Stimulated activated CD4-positive, alpha-beta T cell treated with anti-CD3 and anti-CD28 coated beads, Interleukin-15, amount 100 ng/mL, for 1 hour (primary cell): ENCODE measurements at places on chromosomes 6 and 20.

DNA sequence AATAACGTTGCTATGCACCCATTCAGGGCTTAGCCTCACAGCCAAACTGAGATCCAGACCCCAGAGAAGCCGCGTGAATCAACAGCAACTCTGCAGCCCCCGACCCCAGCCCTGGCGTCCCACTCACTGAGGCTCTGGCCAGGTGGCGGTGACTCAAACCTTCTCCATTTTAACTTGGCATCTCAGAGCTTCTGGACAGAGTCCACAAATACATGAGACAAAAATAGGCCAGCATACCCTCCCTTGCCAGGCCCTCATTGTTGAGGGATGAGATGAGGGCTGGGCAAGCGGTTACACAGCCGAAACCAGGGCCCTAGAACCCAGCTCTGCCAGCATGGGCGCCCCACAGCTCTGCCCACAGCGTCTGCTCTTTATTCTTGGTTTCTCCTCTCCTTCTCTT, 118.4 kb downstream of the MYLK4 start:
- no peak for DNase-seq

GRCh38 chr6:129708496-129709195, 1.3 kb downstream of the ARHGAP18 start:
- no peak for DNase-seq

- no peak for DNase-seq
Observed at GRCh38 chr20:50504231-50504823, 5.9 kb upstream of the PTPN1 start.

DNA sequence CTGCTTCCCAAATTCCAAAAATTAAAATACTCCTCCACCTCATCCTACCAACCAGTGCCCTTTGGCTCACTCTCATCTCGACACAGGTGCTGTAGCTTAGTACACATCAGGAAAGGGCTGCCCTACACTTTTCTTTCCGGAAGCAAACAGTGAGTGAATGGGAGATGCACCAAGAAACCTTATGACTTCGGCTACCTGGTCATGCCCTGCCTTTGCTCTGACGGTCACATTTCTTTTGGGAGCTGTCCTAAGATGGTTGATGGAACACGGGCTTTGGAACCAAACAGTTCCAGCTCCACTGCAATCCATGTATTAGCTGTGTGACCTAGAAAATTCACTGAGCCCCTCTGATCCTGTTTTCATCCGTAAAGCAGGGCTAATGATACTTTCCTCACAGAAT, 92.7 kb upstream of the ASF1A start:
- no peak for DNase-seq

GRCh38 chr6:68697394-68697793, 62.3 kb downstream of the ADGRB3 start:
- DNase-seq, result no peak

- no peak for DNase-seq
Observed at GRCh38 chr6:47132724-47133123, 90.6 kb upstream of the ADGRF1 start.

DNA sequence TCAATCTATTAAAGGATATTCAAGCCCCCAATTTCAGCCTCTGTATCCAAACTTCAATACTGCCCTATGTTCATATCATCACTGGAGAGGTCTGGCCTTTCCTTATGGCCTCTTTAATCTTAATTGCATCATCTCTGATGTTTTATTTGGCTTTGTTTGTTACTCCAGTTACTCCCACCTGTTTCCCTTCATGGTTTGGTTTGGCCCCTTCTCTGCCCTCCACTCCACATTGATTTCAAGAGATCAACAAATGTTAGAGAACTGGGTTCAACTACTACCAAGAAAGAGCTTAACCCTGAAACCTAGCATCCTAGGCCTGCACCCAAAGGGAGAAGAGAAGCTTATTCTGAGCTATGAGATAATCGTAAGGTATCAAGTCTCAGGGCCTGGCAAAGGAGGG, 221.6 kb downstream of the LAMA2 start:
- no peak for DNase-seq

- no peak for DNase-seq
Observed at GRCh38 chr6:151408858-151409257, 17.5 kb upstream of the ZBTB2 start.

DNA sequence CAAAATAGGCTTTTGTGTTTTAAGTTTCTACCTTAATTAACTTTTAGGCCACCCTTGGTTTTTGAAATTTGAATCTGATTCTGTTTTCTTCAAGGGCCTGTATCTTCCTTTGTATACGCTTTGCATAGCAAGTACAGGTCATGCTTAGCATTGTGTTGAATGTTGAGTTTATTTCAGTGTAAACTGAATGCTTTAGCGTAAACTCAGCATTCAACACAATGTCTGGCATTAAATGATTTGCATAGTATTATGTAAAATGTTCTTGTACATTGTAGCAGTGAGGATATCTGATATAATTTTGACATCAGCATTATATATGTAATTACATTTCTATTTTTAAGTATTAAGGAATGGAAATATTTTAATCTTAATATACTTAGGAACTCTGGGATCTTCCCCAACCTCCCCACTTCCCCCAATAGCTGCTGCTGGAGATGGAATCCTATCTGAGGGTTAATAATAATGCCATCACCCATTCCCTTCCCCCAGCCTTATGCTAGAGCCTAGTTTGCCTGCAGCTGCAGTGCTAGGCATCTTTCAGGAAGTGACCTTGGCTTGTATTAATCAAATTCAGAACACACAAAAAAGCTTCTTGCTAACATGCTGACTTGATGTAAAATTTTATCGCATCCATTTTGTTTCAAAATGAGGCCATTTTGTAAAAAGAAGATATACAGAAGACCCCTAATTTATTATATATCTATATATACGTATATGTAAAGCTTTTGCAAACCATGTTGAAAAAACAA, 73.1 kb downstream of the NCOA3 start:
- no peak for DNase-seq

GRCh38 chr6:14269436-14269835, 151.9 kb downstream of the CD83 start:
- DNase-seq, result no peak

- no peak for DNase-seq
Observed at GRCh38 chr6:26094036-26094435, 6.8 kb downstream of the HFE start.

DNA sequence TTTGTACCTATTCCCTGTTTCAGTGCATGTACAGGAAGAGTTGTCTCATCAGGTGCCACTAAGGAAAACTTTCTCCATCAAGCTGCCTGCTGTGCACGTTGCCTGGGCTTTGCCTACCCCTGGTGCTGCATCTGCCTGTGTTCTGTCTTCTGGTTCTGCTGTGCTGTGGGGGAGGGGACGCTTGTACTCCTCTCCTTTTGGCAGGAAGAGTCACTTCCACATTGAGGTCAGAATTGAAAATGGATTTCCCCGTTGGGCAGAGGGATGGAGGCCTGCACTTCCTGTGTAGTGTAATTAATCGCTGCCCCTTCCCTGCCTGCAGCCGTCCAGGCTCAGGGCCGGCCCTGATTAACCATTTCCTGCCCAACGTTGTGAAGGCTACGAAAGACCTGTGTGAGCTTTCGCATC, 153.3 kb downstream of the SCML4 start:
- no peak for DNase-seq

GRCh38 chr6:150491131-150491810, 108.4 kb upstream of the PLEKHG1 start:
- no peak for DNase-seq

GRCh38 chr6:43853066-43853650, 83.1 kb downstream of the VEGFA start:
- no peak for DNase-seq

DNA sequence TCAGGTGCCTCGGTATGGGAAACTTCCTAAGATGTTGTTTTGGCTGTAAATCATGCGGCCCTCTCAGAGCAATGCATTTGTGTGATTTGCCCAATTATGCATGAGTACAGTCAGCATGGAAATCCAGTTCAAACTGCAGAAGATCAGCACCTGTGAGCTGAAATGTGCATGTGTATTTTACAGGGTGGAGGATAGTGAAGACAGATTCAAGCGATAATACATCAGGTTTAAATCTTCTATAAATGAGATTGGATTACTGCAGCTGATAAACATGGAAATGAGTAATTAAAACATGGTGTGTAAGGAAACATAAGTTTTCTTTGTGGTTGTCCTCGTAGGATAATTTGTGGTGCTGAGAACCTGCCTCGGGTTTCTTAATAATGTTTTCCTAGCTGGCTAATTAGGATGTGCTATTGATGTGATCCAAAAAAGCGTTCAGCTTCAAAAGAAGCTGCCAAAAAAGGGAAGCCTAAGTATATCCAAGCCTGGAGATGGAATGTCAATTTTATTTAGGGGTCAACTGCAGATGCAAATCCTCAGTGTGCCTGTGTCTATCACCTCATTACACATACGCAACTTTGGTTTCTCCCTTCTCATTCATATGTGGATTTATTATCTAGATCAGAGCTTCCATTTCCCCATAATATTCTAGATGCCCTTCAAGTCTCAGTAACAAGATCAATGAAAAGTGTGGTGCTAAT, 117.1 kb upstream of the CCDC28A start:
- no peak for DNase-seq

GRCh38 chr20:32772046-32772445, 9.9 kb downstream of the DNMT3B start:
- DNase-seq, result no peak

DNA sequence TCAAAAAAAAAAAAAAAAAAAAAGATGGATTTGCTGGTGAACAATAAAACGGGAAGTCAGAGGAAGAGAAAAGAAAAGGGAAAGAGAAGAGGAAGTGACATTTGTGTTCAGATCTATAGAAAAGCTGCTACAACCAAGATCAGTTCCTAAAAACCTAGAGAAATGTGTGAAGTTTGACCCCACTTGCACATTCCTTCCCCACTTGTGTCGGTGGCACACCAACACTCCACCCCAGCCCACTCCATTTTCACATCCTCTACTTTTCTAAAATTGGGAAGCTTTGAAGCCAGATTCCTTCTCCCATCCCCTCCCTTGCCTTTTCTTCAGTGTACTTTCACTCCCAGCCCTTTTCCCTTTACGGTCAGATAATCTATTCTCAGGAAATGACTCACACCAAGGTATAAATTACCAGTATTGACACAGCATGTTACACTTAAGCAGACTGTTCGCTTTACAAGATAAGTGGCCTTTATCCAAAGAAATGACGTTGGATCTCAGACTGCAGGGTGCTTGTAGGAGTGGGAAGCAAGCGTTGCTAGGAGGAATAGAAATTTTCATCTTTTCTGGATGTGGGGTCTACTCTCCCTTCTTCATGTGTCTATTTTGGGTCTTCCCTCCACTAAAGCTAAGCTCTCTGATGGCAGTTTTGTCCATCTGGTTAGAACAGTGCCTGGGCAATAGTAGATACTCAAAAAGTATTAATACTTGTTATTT, 92.5 kb upstream of the ADGRF1 start:
- no peak for DNase-seq

DNA sequence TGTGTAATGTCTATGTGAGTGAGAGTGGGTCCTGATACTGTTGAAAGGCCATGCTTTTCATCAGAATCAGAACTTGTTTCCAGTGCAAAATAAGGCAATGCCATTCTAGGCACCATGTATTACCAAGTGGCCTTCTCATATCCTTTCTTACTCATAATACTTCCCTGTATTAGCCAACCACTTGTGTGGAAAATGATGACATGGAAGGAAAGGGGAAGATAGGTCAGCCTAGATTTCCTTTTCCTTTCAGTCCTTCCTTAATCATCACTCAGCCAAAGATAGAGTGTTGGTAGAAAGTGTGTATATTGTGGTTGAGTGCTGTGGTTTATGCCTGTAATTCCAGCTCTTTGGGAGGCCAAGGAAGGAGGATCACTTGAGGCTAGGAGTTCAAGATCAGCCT, 158.6 kb upstream of the PREP start:
- DNase-seq, result no peak

DNA sequence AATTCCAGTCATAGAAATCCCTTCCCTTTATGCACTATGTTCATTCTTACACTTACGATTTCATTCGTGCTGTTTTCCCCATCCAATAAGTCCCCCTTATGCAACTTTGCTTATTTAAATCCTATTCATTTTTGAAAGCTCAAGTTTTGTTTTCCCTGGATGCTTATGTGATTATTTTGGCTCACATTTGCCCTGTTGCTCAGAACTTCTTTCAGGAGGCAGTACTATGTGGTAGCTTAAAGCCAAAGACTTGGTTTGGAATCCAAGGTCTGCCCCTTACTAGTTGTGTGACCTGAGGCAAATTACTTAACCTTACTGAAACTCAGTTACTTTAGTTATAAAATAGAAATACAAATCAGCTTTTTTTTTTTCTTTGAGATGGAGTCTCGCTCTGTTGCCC, 59.6 kb downstream of the MOXD1 start:
- DNase-seq, result no peak

DNA sequence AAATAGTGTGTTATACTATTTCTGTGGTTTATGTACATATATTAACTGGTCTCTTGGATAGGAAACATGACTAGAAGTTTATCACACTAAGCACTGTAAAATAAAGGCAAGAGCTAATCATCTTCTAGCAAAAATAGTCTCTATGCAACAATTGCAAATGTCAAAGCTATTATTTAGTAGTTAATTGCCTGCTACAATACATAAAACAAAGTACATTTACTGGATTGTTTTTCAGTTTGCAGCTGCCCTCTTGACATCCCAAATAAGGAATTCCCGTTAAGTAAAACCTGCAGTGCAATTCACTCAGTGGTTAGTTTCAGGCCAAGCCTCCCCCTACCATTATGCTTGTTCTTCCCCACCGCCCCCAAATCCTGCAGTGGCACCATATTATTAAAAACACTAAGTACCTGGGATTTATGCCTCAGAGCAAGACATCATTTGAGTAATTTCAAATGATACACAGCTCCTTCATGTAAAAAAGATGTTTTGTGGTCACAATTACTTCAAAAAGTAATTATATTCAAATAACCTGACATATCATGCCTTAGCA, 1.6 kb upstream of the ATP5F1E start:
- no peak for DNase-seq

DNA sequence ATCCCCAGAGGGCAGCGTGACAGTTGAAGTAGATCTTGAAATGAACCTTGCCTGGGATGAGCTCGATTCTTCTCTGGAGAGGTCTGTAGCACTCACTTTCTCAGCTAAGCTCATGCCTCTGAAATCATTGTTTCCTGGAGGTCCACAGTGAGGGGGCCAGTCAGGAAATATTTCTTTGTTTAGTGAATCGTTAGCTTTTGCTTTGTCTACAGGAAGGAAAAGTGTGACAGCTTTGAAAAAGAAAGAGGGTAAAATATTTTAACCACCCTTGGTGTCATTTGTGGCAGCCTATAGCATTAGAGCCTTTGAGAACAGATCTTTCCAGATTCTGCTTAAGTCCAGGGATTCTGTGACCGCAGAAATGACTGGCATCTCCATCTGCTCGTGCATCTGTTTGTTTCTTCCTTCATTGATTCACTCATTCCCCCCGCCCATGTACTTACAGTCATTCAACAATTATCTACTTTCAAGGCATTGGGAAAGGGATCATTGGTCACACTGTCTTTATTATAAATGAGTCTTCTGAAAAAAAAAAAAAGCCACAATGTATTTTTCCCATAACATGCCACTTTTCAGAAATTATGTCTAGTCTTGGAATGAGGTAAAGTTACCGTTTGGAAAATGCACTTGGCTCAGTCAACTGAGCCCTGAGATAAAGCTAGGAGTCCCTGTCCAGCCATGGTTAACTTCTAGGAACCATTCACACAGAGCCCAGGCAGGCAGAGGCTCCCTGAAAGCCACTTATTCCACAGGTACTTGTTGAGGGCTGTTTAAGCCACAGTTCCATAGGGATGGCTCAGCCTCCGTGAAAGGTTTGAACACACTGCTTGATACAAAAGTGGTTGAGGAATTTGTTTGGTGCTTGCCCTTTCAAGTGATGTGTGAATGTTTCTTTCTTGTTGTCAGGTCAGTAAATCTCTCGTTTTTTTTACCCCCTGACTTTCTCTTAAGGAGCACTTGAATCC, 86.0 kb downstream of the TIAM2 start:
- DNase-seq, result no peak

GRCh38 chr6:34508425-34508824, 42.5 kb downstream of the PACSIN1 start:
- DNase-seq, result no peak
